Eye (tissue), 1 donor: ENCODE measurements at places on chromosomes 12 and 14.

DNA sequence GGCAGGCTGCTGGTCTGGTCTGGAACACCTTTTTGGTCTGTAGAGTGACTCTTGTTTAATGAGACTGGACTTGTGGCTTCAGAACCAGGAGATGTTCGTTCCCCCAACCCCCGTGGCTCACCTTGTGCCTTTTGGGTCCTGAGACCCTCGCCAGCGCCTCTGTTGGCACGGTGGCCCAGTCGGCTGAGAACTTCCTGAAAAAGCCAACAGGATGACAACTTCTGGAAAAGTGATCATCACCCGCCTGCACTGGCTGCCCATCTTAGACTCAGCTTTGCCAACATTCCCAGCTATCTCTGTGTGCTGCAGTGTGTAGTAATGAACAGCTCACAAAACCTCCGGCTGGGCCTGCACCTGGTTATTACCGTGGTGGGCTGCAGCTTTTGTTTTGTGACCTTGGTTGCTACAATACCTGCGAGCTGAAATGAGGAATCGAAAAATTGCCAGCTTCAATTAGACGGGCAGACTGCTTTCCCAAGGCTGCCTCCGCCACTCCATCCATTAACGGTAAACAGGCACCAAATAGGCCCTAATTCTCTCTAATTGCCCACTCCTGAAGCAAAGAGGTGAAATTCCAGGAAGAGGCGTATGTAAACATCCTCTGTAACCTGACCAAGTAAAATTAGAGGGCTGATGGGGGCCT lies 16.0 kb downstream of the MEG3 start:
- no peak for DNase-seq

DNA sequence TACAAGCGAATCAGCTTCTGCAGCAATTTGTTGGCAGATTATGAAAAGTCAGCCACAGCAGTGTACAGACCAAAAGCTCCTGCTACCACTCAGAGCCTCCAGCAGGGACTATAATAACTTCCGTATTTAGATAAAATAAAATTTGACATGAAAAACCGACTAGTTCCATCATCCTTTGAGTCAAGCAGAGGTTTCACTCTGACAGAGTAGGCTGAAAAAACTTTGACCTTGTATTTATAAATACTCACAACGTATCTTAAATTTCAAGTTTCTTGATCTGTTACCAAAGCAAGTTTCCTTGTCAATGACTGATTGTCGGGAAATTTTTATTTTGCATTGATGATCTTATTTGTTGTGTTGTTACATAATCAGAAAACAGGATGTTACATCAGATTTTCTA lies 283.4 kb downstream of the DAD1 start:
- DNase-seq, result no peak

DNA sequence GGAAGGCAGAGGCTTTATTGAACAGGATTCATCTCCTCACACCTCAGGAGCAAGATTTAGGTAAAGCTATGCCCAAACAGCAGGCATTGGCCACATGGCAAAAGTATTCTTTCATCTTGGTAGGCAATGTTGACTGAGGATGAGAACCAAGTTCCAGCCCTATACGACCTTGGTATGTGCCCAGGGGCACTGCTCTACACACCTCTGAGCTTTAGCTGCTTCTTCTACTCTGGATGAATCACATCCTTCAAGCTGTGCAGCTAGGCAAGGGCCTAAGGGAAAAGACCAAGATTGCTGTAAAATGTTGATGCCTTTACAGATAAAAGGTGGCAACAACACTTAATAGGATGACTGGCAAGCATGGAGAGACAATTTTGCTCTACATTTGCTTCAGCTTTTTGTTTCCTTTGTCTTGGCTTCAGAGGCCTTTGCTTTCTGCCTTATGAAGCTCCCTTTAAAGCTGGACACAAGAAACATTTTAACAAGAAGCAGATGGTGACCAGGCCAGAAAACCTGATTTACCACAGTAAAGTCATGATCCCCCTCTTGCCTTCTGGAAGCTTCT lies 183.3 kb upstream of the KITLG start:
- DNase-seq, result no peak

DNA sequence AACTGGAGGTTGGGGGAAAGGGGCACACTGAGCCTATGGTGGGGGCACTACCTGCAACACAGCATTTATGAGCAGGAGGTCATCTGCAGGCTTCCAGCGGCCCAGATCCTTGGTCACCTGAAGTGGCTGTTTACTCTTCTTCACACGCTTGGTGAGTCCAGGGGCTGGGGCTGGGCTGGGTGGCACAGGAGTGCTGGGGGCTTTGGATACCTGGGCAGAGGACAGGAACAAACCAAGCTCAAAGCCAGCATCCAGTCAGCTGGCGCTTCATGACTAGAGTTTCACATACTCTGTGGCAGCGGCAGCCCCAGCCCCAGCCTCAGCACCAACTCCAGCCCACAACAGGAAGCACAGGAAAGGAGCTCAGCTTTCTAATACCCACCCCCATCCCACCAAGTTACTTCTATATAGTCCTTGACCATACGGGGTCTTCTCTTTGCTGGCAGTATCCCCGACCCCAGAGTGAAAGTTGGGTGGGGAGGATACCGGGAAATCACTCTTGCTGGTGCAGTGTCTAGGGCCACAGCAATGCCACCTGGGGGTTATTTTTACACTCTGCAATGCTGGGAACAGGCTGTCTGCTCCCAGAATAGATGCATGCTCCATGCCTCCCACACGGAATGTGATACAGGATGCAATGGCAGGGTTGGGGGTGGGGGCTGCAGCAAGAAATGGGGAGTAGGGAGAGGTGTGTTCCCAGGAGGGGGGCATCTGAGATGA lies 3.1 kb downstream of the MCRS1 start:
- DNase-seq, result no peak

- DNase-seq, result no peak
Observed at GRCh38 chr12:104653730-104654664, 197.2 kb downstream of the CHST11 start.

DNA sequence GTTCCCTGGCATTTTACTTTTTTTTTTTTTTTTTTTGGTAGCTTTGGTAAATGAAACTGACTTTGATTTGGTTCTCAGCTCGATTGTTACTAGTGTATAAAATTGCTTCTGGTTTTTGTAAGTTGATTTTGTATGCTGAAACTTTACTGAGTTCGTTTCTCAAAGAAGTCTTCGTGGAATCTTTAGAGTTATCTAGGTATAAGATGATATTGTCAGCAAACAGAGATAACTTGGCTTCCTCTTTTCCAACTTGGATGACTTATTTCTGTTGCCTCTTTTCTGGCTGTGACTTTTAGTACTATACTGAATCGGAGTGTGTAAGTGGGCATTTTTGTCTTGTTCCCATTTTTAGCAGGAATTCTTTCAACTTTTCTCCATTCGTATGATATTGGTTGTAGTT lies 28.1 kb downstream of the USP15 start:
- DNase-seq, result no peak

- no peak for DNase-seq
Observed at GRCh38 chr14:61395115-61395725, 73.8 kb downstream of the PRKCH start.

DNA sequence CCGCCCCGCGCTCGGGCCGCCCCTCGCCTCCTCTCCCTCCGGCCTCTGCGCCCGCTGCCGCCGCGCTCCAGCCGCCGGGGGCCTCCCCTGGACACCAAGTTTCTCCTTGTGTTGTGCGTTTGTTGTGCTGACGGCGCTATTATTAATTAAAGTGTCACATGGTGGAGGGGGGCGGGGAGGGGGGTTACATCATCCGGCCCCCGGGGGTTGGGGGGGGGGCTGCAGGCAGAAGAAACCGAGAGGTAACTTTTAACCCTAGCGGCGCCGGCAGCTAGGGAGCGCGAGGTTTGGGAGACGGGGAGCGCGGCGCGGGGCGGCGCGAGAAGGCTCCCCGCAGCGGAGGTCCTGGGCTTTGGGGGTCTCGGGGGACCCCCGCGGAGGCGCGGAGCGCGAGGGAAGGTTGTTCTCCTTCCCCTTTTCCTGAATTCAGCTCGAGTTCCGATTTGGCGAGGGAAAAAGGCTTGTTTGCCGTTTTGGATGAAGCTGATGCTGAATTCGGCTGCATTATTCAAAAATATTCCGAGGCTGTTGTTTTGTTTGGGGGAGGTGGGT lies at the start of gene HRK:
HRK (minus strand) TSS at position 117 of the 552 bp plus-strand sequence. CDS start 134 bp downstream, outside the sequence.
- DNase-seq, result peak; percentile 60

DNA sequence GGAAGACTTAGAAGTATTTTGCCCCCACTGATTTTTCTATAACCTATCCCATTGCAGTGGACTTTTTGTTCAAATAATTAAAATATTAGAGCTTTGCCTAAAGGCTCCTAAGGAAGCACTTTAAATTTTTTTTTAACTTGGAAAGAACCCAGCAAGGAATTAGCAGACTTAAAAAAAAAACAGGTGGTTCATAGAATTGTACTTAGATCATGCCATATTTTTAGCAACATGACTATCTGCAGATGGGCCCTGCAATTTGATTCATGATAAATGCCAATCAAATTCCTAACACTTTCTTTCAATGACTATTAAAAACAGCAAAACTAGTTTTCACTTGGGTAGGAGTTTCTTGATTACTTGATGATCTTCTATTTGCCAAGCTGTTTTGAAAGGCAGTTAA lies 11.5 kb downstream of the ADAMTS20 start:
- DNase-seq, result peak; percentile 35

DNA sequence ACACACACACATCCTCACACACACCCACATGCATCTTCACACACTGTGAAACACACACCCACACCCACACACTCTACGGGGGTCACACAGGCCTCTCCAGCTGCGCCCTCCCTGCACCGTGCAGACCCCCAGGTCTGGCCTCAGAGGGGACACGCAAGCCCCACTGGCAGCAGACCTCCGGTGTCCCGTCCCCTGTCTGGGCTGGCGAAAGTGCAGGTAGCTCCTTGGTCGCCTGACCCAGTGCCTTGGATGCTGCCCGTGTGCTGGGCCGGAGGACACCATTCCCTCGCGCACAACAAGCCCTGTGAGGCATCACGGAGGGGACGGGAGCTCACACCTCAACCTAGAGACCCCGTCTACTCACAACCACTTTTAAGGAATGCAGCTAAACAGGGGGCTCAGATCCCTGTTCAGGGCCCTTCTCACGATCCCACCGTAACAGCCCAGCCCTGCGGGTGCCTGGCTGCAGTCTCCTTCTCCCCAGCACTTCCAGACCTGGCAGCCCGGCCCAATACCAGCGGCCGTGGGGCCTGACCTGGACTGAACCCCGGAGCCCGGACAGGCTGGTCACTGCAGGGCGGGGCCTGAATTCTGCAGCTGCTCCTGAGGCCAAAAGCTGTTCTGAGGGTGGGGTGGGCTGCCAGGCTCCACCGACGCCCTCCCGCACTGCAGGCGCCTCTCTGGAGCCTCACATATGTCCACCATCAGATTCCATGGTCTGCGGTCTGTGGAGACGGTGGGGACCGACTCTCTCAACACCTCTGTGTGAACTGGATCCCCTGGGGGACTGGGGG lies 42.1 kb upstream of the FZD10 start:
- no peak for DNase-seq

- no peak for DNase-seq
Observed at GRCh38 chr12:3269594-3269993, 192.4 kb downstream of the TSPAN9 start.

DNA sequence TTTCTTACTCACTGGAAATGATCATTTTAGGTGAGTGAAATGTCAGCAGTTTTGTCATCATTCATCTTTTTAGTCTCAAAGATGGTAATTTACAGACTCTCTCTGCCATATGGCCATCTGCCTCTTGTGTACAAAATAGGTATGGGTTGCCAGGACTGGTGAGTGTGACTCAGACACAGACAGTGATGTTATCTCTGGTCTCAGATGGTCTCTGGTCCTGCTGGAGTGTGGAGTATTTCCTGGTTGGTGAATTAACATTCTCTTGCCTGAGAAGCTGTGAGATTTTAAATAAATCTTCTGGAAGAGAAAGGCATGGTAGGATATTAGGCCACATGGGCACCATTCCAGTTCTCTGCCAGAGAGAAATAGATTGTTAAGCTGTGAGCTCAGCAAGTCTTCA lies 207.0 kb downstream of the ATP23 start:
- DNase-seq, result peak; percentile 30

DNA sequence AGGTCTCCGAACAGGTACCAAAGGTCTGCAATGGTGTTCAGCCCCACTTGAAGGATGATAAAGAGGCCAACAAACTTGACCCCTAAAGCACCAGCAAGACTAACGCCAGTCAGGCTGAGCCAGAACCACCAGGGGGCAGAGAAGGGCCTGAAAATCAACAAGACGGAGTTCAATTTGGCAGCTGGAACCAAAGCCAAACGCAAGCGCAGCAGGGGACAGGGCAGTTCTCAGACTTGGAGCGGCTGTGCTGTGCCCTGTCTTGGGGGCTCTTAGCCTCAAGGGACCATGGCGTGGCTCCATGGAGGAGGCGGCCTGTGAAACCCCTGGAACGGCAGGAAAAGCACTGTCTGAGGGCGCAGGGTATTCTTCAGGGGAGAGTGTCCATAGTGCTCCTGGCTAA lies 19.6 kb downstream of the POMT2 start:
- peak; percentile 90 for DNase-seq

GRCh38 chr12:86903159-86903558 lies 647.0 kb upstream of the MGAT4C start:
- DNase-seq, result no peak

GRCh38 chr14:99057576-99058083 lies 214.4 kb downstream of the BCL11B start:
- no peak for DNase-seq

DNA sequence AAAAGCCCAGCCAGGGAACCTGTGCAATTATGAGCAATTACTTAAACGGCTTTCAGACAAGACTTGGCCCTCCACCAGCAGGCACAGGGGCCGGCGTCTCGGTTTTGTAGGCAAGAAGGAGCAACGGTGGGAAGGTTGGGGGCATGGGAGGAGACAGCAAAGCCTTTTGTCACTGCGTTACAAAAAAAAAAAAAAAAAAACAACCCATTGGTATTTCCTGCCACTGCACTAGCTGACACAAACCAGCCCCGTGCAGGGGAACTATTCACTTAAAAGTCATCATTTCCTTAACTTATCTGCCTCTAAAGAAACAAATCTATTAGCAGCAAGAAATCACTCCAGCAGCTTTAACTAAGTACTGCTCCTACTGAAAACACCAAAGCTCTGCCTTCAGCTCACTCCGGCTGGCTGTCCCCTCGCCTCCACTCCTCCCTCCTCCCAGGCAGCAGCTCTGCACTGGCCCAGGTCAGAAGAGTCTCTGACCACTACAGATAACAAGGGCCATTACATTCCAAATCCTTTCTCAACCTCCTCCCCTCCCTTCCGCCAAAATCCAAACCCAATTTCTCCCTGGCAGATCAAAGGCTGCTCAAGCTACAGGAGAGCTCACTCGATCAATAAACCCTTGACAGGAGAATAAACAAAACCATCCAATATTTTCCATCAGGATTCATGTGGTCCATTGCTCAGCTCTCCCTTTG lies 105.2 kb upstream of the CDKN3 start:
- peak; percentile 71 for DNase-seq
